ENCODE measurements at places on chromosomes 1 and 21.
A peak's percentile ranks its signal among the peaks of the same experiment; 100 is the strongest.

DNA sequence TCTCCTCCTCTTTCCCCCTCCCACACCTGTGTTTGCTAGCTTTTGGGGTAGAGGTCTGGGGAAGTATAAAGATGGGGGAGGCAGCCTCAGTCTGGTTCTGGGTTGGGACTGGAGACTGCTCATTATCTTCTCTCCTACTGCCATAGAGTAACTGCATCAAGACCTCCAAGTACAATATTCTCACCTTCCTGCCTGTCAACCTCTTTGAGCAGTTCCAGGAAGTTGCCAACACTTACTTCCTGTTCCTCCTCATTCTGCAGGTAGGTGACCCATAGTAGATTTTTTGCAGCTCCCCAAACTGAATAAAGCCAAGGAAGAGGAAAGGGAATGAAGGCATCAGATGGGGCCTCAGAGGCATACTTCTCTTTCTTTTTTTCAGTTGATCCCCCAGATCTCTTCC, 5.3 kb downstream of the ATP8B2 start:
- no peak for DNase-seq

DNA sequence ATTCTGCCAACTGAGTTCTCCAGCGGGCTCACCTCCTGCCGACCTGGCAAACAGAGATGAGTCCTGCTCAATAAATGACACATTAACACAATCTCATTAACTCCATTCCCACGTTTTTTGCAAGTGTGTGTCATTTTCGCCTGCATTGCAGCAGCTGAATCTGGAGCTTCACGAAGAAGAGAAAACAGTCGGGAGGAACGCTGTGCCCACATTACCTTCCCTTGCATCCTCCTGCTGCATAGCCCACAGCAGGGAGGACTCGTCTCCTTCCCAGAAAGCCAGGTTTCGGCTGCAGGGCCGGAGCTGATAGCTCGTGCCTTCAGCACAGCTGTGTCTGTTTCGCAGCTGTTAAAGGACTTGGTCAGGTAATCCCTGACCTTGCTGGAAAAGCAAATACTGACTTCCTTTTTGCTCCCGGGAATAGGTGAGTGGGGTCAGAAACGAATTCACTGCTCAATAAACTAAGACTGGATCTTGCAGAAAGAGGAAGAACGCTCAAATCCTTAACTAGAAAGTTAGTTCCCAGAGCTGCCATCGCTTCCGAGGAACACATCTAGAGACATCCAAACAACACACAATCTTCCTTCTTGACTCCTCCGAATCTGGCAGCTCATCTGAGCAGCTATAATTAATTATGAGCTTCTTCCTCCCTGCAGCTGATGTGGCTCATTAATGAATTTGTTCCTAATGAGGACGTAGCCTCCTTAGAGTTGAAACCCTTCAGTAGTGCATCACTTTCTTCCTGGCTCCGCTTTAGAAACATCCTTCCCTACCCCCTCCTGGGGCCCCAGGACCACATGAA, 33.0 kb downstream of the KANK4 start:
- DNase-seq: no peak

DNA sequence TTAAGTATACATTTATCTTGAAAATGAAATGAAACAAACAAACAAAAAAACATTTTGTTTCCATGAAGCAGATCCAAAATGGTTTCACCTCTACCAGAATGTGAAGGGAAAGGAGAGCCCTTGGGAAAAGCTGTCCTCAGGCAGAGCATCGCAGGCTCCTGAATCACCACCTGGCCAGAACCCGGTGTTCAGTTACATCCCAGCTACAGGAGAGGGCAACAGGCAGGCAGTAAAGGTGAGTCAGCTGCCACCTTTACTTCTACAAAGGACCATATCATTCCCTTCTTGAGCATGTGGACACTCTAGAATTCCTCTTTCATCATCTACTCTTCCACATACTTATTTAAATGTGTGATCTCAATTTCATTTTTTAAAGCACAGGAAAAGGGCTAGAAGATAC, 151.2 kb downstream of the PIGK start:
- DNase-seq: no peak

- DNase-seq: no peak
Observed at GRCh38 chr1:53902235-53903138, 8.5 kb downstream of the DIO1 start.

- no peak for DNase-seq
Observed at GRCh38 chr21:42403611-42404231, at the start of gene UBASH3A. Gene UBASH3A (plus strand): TSS chr21:42403902. CDS start chr21:42403946, 44 bp downstream.

DNA sequence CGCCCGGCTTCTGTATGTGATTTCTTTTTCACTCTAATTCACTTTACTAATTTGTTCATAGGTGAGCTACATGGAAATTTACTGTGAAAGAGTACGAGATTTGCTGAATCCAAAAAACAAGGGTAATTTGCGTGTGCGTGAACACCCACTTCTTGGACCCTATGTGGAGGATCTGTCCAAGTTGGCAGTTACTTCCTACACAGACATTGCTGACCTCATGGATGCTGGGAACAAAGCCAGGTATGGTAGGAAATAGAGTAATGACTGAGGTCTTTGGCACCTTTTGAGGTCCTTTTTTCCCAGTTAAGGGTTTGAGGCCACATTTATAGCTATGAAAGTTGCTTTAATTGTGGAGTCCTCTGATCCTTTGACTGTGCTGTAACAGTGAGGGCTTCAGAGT, 56.9 kb downstream of the KIF1B start:
- DNase-seq: no peak

- no peak for DNase-seq
Observed at GRCh38 chr1:242133796-242134195, 134.9 kb upstream of the MAP1LC3C start.

DNA sequence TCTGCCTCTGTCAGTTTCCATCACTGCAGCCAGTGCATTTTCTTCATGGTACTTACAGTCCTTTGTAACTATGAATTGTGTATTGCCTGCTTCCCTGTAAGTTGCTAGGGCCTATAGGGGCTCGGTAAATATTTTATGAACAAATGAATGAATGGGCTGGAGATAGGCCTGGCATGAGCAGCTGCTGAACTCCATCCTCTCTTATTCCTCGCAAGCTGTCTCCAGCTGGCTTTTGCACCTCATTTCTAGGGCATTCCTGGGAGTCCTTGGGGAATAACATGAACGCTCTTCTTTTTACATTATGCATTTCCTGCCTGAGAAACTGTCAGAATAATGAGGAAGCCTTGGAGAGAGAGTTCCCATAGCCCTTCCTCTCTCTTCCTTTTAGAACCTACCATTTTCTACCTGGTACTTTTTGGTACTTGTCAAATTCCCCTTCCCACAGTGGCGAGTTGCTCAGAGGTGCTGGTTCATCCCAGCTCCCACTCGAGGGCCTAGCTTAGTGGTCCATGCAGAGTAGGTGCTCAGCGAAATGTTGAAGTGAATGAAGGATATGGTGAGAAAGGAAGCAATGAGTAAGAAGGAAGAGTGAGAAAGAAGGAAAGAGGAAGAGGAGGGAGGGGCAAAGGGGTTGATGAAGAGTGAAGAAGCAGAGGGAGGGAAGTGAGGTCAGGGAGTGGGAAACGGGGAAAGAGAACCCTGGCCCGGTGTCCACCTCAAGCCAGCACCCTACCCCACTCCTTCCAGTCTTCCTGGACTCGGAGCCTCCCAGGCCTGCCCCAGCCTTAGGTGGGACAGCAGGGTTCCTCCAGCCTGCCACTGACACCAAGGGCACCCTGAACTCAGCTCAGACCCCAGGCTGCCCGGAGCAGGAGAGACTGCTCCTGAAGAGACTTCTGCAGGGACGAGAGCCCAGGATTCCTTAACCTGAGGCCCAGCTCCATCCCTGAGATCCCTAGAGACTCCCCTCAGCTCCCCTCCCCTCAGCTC, 29.6 kb downstream of the KCNC4 start:
- no peak for DNase-seq

DNA sequence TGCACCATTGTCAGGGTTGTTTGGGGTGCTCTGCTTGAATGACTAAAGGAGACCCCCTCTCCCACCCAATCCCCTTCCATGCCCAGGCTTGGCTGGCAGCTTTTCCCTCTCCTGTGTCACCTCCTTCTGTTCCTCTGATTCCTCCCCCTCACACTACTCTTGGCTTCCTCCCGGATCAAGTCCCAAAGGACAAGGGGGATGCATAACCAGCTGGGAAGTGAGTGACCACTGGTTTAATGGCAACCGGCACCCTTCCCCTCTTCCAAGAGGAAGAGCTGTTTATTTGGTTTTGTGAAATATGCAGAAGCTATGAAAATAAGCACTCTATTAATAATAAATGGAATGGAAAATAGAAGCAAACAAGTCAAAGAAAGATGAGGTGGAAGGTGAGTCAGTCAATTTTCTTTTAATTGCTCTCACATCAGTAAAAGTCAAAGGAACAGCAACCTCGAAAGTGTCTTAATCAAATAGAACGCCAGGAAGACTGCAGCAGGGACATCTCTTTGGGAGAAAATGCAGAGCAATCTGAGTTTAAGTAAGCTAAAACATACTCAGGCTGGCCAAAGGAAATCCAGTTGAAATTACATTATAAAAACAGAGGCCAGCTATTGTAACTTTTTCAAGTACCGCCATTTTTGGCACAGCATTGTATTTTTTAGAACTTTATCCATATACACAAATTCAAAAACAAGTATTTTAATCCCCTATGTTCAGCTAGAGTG, 322.5 kb downstream of the SIPA1L2 start:
- DNase-seq: no peak

DNA sequence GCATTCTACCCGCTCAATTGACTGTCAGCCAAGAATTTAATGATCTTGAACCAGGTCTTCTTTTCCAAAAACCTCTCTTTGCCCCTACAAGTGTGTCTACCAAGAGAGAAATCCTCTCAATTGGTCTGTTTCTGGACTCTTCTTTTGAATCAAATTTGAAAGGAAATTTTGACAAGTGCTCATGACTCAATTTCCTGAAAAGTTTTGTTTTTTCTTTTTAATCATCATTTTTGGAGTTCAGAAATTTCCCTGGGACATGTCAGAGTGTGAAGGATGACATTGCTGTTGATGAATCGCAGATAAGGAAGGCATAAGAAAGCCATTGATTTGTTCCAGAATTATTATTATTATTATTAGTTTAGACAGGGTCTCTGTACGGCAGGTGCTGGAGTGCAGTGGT, 88.2 kb upstream of the AKT3 start:
- no peak for DNase-seq

GRCh38 chr1:28296401-28297261, 32.2 kb upstream of the MED18 start:
- no peak for DNase-seq

DNA sequence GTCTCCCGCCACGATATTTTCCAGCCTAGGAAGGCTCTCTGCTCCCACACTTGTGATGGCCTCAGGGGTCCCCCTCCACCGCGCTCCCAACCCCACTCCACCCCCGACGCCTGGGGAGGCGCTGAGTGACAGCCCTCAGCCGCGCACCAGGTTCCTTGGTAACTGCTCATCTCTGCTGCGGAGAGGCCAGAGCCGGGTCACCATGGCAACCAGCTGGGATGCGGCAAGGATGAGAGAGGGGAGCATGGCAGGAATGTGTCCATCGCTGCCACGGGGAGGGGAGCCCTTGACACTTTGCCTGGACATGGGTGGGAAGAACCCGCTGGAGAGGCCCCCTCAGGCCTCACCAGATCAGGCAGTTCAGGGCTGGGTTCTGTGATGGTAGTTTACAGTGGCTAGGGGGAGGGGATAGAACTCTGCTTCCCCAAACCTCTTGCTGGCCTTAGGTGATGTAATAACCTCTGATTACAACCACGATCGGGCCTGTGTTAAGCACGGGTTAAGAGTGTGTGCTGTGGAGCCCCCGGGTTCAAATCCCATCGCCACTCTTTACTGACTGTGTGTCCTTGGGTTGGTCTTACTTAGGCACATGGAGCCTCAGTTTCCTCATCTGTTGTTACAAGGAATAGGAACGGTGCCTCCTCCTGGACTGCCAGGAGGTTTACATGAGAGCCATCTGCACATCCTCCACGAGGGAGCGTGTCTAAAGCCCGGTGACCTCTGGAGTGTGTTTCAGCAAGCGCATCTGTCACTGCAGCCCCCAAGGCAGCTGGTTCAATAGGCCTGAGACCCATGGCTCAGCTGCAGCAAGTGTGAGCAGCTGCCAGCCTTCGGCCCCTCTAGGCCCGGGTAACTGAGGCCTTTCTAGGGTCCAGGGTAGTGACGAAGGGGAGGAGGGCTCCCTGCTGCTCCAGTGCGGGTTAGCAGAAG, 6.3 kb downstream of the KIF17 start:
- no peak for DNase-seq

- DNase-seq: no peak
Observed at GRCh38 chr1:87973896-87974295, 645.2 kb downstream of the LMO4 start.

DNA sequence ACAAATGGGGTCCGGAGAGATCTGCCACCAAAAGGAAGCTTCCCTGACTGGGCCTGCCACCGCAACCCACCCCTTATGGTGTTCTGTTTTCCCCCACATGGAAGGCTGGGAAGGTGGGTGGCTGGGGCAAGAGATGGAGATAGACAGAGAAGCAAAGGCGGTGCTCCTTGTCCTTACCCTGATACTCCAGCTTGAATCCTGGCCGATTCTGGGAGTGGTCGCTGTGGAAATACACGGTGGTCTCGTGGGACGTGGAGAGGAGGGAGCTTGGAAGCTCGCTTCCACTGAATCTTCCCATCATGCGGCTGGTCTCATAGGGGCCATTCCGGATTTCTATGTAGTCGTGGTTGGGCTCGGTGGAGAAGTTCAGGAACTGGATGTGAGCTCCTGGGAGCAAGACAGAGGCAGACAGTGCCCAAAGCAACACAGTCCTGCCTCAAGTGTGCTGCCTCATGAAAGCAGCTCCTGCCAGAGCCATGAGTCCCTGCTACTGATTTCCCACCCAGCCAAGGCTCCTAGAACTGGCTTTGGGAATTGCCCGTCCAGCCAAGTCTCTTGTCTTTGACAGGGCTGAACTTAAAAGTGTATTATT, 138.5 kb downstream of the ZSCAN20 start:
- no peak for DNase-seq

- no peak for DNase-seq
Observed at GRCh38 chr21:36738489-36739126, 39.7 kb downstream of the SIM2 start.

GRCh38 chr1:164753521-164754077, 194.6 kb downstream of the PBX1 start:
- no peak for DNase-seq

GRCh38 chr1:165376041-165376810, 19.7 kb upstream of the LMX1A start:
- DNase-seq: peak; percentile 35

DNA sequence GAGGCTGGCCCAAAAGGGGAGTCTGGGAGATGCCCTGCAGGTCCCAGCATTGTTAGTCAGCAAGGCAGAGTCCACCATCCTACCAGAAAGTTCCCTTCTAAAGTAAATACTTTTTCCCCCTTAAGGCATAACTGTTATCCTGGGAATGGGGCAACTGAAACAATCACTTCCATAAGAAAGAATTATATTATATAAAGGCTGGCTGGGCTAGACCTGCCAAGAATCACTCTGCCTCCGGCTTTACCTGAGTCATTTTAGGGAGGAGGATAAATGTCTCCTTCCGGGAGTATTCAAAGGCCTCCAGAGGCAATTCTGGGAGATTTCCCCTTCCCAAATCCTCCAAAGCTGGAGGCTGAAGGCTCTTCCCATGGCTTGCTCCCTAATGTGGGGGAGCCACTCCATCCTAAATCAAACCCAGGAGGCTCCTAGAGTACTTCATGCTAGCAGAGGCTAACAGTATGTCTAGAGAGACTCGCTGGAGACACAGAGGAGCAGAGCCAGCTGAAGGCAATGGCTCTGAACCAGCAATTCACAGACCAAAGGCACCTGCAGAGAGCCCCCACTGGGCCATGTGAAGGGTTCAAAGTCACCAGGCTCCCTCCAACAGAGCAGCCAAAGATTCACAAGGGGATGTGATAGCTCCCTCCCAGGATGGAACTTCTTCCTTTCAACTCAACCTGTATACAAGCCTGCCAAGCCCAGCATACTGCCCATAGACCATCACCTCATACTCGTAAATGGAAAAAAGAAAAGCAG, 116.0 kb downstream of the ASTN1 start:
- no peak for DNase-seq

GRCh38 chr1:162736633-162737067, 53.9 kb upstream of the HSD17B7 start:
- no peak for DNase-seq

All from BJ (cell line).